Parietal lobe (tissue), 2 donors: ENCODE measurements at places on chromosomes 12 and 14. TPM values are rescaled to one million over a fixed set of nuclear protein-coding genes. Genes with fewer than 3 reads are reported as not detected.

Gene SIX4
- 0.31 TPM for total RNA-seq

Gene USP15
- total RNA-seq, result 202 TPM

Gene KRT1
- 0.31 TPM for total RNA-seq

Gene TEAD4
- not detected for total RNA-seq

Gene DIP2B
- 82.3 TPM for total RNA-seq

Gene ZBTB39
- total RNA-seq, result 14.7 TPM

Gene GMFB
- total RNA-seq, result 165 TPM

Gene CDCA3
- 4.1 TPM for total RNA-seq

Gene CMKLR1
- 1.3 TPM for total RNA-seq

Gene CLEC4C
- not detected for total RNA-seq

Gene ADAM20
- 9.4 TPM for total RNA-seq

Gene GPR65
- not detected for total RNA-seq

Gene PAX9
- total RNA-seq, result not detected

Gene IRAK3
- total RNA-seq, result 6.9 TPM

Gene TAS2R14
- total RNA-seq, result 30.4 TPM

Gene HHIPL1
- 9.4 TPM for total RNA-seq

Gene NOVA1
- total RNA-seq, result 107 TPM

Gene KRT79
- not detected for total RNA-seq

Gene SIX6
- not detected for total RNA-seq

Gene TUNAR
- 4.7 TPM for total RNA-seq

Gene STAB2
- not detected for total RNA-seq
